Psoas muscle (tissue), 8 donors: ENCODE measurements at places on chromosomes 12 and 14.

GRCh38 chr12:108802101-108802961 lies 55.1 kb downstream of the SSH1 start:
- peaks cover 13% of the 10 kb centered on the region for H3K36me3 ChIP-seq
- H3K27me3 ChIP-seq = no peaks in the 10 kb centered on the region
- H3K4me1 ChIP-seq = peaks cover 59% of the 10 kb centered on the region
- H3K4me3 ChIP-seq = peak overlapping the region; percentile 47

DNA sequence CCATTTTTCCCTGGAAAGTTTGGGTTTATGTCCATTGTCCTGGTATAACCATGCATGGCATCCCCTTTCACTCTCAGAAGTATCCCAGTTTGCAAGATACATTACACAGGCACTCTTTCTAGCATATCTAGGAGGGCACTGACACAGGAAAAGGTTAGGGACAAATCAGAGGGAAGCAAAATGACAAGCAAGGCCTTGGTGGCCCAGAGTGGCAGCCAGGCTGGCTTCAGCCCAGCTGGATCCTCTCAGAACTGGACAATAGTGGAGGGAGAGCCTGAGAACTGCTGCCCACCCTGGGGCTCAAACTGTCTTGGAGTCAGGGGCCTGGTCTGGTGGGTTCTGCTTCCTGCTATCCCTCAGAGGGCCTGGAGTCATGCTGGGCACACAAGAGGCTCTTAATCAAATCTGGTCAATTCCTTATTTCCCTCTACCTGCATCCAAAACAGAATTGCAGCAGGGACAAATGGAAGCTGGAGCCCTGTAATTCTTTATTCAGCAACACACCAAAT lies 2.6 kb downstream of the VDR start:
- no peaks in the 10 kb centered on the region for H3K27me3 ChIP-seq
- DNase-seq = no peak
- no peaks in the 10 kb centered on the region for H3K36me3 ChIP-seq
- peaks cover 21% of the 10 kb centered on the region for H3K4me1 ChIP-seq

DNA sequence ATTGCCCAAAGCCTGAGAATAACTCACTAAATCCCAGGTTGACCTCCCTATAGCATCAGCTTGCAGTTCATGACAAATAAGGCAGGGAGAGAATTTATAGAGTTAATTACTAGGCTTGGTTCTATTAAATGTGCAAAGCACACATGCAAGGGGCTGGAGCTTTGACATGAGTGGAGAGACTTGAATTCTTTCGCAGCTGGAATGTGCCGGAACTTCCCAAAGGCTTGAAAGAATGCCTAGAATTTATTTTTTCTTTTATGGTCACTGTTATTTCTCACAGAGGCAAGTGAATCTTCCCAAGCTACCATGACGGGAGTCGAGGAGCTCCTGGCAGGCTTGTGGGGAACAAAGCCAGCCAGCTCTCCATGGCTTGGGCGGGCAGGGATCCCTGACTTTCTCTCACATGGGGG lies 95.5 kb upstream of the USP44 start:
- no peaks in the 10 kb centered on the region for H3K27me3 ChIP-seq
- DNase-seq = no peak
- H3K4me1 ChIP-seq = no peaks in the 10 kb centered on the region
- H3K27ac ChIP-seq = no peak overlapping the region
- no peaks in the 10 kb centered on the region for H3K36me3 ChIP-seq

DNA sequence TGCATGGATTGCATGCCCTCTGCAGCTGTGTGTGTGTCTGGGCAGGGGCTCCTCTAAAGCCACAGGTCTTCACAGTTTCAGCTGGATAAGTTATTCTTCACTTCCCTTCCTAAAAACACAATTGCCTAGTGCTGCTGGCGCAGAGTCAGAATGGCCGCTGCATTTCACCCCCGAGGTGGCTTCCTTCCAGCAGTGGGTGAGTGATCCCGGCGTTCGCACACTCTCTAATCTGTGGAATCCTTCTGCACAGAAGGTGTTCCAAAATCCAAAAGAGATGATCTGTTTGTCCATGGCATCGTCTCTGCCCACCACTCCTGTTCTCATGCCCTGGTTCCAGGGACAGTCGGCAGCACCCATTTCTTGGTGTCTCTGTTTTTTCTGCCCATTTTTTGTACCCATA lies 340.7 kb downstream of the DPF3 start:
- no peak for DNase-seq
- no peak overlapping the region for H3K4me3 ChIP-seq
- no peaks in the 10 kb centered on the region for H3K27me3 ChIP-seq
- peaks cover 1% of the 10 kb centered on the region for H3K4me1 ChIP-seq

GRCh38 chr14:102917469-102918211 lies 4.8 kb upstream of the AMN start:
- no peaks in the 10 kb centered on the region for H3K36me3 ChIP-seq
- H3K27ac ChIP-seq = no peak overlapping the region
- peaks cover 13% of the 10 kb centered on the region for H3K27me3 ChIP-seq
- H3K4me1 ChIP-seq = no peaks in the 10 kb centered on the region

- no peaks in the 10 kb centered on the region for H3K36me3 ChIP-seq
- no peaks in the 10 kb centered on the region for H3K27me3 ChIP-seq
- no peak overlapping the region for H3K27ac ChIP-seq
- no peak overlapping the region for H3K4me3 ChIP-seq
Observed at GRCh38 chr14:50820786-50821509, 10.0 kb downstream of the NIN start.

DNA sequence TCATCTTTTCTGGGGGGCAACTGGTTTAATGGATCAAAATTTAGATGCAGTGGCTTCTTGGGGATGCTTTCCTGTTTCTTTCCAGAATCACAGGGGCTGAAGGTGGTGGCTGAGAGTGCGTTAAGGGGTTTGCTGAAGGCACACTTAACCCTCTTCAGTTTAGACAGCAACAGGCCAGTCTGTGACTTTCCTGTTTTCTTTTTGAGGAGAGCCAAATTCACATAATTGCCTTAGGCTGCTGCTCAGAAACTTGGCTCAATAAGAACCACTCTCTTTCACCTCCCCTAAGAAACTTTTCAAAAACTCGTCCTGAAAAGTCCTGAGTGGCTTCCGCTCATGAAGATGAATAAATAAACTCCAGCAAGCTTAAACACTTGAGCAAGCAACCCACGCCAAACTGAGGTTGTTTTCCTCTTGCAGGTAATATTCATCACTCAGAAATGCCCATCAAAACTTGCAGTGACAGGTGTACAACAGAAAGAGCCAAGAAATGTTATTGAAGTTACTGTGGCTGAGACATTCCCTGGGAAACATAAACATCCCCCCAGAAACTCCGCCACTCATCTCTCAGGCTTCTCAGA lies 510.4 kb downstream of the TMEM132D start:
- no peak overlapping the region for H3K27ac ChIP-seq
- no peaks in the 10 kb centered on the region for H3K27me3 ChIP-seq
- H3K36me3 ChIP-seq = no peaks in the 10 kb centered on the region
- no peaks in the 10 kb centered on the region for H3K4me1 ChIP-seq
- H3K4me3 ChIP-seq = no peak overlapping the region

- H3K4me1 ChIP-seq = peaks cover 15% of the 10 kb centered on the region
- peak overlapping the region; percentile 85 for H3K27ac ChIP-seq
- DNase-seq = no peak
- peak overlapping the region; percentile 77 for H3K4me3 ChIP-seq
Observed at GRCh38 chr12:89348894-89349699, 3.2 kb downstream of the DUSP6 start.
